ENCODE measurements at places on chromosomes 12 and 14.
A peak's percentile ranks its signal among the peaks of the same experiment; 100 is the strongest.

DNA sequence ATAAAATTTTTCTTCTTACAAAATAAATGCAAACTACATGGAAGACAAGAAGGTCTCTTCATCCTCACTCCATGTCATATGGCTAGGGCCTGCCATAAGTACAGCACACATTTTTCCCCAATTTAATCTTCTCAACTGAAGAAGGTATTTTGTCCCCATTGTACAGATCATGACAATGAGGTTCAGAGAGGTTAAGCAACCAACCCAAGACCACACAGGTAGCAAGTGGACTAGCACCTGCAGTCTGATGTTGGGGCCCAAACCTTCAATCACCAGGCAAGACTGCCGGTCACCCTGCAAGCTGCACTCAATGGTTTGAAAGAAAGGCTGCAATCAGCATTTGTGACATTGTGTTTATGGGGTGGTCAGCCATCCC is 6.5 kb upstream of the MEG3 start:
- no peaks in the 10 kb centered on the region for H3K36me3 ChIP-seq
- no peaks in the 10 kb centered on the region for H3K27me3 ChIP-seq
- H3K4me1 ChIP-seq: no peaks in the 10 kb centered on the region
- DNase-seq: no peak

DNA sequence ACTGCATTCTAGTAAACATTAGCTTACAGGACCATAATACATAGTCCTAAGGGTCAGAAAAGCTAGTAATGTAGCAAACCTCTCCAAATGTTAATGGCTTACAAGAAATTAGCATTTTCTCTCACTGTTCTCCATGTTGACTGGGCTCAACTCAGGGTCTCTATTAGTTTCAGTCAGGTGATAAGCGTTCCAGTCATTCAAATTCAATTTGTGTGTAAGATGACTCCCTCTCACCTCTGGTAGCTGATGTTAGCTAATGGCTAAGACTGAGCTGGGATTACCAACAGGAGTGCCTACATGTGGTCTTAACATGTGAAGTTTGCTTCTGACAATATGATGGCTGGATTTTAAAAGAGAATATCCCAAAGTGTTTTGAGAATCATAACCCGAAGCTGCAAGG is 630.5 kb upstream of the USP15 start:
- H3K4me3 ChIP-seq: no peak overlapping the region
- H3K27me3 ChIP-seq: no peaks in the 10 kb centered on the region
- H3K4me1 ChIP-seq: no peaks in the 10 kb centered on the region
- no peaks in the 10 kb centered on the region for H3K36me3 ChIP-seq
- no peak for DNase-seq
- H3K27ac ChIP-seq: no peak overlapping the region

GRCh38 chr14:104154246-104154645 is 15.9 kb downstream of the KIF26A start:
- H3K36me3 ChIP-seq: no peaks in the 10 kb centered on the region
- H3K4me3 ChIP-seq: no peak overlapping the region
- DNase-seq: no peak
- no peaks in the 10 kb centered on the region for H3K27me3 ChIP-seq
- no peak overlapping the region for H3K27ac ChIP-seq

DNA sequence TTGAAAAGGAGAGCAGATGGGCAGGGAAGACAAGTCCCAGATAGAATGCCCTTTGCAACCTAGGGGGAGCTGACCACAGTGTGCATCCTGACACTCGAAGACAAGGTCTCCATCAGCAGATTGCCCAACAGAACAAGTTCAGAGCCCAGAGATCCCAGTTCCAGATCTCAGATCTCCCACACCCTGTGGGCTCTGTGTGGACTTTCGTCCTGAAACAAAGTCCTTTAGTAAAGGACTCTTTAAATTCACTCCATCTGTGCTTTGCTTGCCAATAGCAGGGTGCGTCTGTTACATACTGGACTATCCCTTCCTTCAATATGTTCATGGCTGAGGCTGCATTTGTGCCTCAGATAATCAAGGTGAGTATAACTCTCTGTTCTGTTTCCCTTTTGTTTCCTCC is 8.7 kb upstream of the C1RL start:
- DNase-seq: no peak
- no peaks in the 10 kb centered on the region for H3K27me3 ChIP-seq
- no peak overlapping the region for H3K27ac ChIP-seq
- no peaks in the 10 kb centered on the region for H3K4me1 ChIP-seq
- H3K36me3 ChIP-seq: no peaks in the 10 kb centered on the region

DNA sequence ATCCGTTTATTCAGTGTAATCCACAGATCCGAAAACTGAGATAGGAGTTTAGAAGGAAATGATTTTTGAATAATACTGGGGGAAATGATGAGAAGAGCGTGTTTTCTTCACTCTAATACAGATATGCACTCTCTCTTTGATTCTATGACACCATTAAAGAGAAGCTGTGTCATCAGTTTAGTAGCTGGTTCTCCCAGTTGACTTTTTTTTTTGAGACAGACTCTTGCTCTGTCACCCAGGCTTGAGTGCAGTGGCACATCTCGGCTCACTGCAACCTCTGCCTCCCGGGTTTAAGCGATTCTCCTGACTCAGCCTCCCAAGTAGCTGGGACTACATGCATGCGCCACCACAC is 48.4 kb upstream of the EML1 start:
- H3K27me3 ChIP-seq: no peaks in the 10 kb centered on the region
- DNase-seq: peak; percentile 20
- no peaks in the 10 kb centered on the region for H3K36me3 ChIP-seq

- no peak for DNase-seq
- no peak overlapping the region for H3K4me3 ChIP-seq
- no peaks in the 10 kb centered on the region for H3K27me3 ChIP-seq
- H3K36me3 ChIP-seq: no peaks in the 10 kb centered on the region
Measured at GRCh38 chr12:34295366-34296142, 273.3 kb downstream of the ALG10 start.

DNA sequence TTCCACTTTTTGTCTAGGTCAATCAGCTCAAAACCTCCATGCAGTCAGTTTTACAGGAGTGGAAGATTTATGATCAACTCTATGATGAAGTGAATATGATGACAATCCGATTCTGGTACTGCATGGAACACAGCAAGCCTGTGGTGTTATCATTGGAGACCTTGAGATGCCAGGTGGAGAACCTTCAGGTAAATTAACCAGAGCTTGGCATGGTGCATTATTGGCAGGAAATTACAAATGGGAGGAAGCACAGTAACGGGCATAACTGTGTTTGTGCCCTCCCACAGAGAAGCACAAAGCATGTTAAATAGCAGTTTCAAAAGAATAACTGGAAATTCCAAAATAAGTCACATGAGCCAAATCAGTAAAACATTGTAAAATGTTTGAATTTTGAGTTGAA is 135.6 kb downstream of the ESR2 start:
- no peak for DNase-seq
- H3K4me3 ChIP-seq: no peak overlapping the region
- H3K36me3 ChIP-seq: no peaks in the 10 kb centered on the region
- no peak overlapping the region for H3K27ac ChIP-seq
- no peaks in the 10 kb centered on the region for H3K27me3 ChIP-seq

GRCh38 chr12:78038541-78038940 is 207.8 kb downstream of the NAV3 start:
- peaks cover 27% of the 10 kb centered on the region for H3K4me1 ChIP-seq
- DNase-seq: no peak
- H3K4me3 ChIP-seq: no peak overlapping the region
- H3K27me3 ChIP-seq: no peaks in the 10 kb centered on the region
- no peak overlapping the region for H3K27ac ChIP-seq
- H3K36me3 ChIP-seq: peaks cover 13% of the 10 kb centered on the region

DNA sequence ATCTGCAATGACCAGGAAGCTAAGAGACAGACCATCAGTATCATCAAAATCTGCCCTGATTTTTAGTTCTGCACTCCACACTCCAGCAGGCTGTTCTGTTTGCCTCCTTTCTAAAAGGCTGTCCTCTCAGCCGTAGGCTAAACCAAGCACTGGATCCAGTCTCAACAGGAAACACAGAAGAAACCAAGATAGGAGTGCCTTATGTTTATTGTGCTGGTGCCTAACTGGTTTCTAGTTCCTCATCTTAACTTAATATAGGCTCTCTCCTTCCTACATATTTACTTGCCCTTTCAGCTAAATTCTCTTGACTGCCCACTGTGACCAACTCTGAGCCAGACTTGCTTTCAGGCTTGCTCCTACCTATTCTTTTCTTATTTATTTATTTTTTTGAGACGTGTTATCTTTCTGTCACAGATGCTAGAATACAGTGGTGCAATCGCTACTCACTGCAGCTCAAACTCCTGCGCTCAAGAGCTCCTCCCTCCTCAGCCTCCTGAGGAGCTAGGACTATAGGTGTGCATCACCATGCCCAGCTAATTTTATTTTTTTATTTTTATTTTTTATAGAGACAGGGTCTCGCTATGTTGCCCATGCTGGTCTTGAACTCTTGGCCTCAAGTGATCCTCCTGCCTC is 30.8 kb downstream of the GALNT4 start:
- H3K4me3 ChIP-seq: no peak overlapping the region
- no peak for DNase-seq
- no peaks in the 10 kb centered on the region for H3K36me3 ChIP-seq
- H3K4me1 ChIP-seq: peaks cover 12% of the 10 kb centered on the region
- peak overlapping the region; percentile 45 for H3K27ac ChIP-seq
- no peaks in the 10 kb centered on the region for H3K27me3 ChIP-seq

DNA sequence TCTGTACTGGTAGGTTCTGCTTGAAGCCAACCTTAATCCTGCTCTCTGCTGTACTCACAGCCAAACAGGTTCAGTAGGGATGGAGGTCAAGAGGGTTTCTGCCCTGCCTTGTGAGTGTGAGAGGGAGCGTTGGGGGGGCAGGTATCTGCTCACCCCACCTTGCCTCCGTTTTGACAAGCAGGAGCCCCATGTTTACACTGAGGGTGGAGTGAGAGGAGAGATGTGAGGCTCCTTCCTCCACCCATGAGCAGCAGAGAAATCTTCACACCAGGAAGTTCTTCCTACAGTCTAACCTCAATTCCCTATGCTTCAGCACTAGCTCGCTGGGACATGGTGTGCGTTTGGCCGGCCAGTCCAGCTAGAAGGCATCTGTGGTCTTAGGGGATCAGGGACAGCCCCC is 4.2 kb downstream of the KRT80 start:
- peaks cover 58% of the 10 kb centered on the region for H3K4me1 ChIP-seq
- H3K27me3 ChIP-seq: no peaks in the 10 kb centered on the region
- H3K36me3 ChIP-seq: no peaks in the 10 kb centered on the region

- H3K36me3 ChIP-seq: no peaks in the 10 kb centered on the region
- no peak overlapping the region for H3K4me3 ChIP-seq
- no peak for DNase-seq
- H3K27ac ChIP-seq: no peak overlapping the region
- peaks cover 8% of the 10 kb centered on the region for H3K4me1 ChIP-seq
Measured at GRCh38 chr14:74982661-74983060, 20.1 kb upstream of the EIF2B2 start.

- no peak overlapping the region for H3K4me3 ChIP-seq
- H3K36me3 ChIP-seq: peaks cover 33% of the 10 kb centered on the region
- no peaks in the 10 kb centered on the region for H3K27me3 ChIP-seq
- no peaks in the 10 kb centered on the region for H3K4me1 ChIP-seq
Measured at GRCh38 chr14:35085441-35085840, 36.3 kb downstream of the PPP2R3C start.

GRCh38 chr14:87443787-87444186 is 549.2 kb downstream of the GALC start:
- H3K4me3 ChIP-seq: no peak overlapping the region
- no peaks in the 10 kb centered on the region for H3K4me1 ChIP-seq
- DNase-seq: peak; percentile 14
- no peaks in the 10 kb centered on the region for H3K36me3 ChIP-seq
- H3K27ac ChIP-seq: no peak overlapping the region
- no peaks in the 10 kb centered on the region for H3K27me3 ChIP-seq

DNA sequence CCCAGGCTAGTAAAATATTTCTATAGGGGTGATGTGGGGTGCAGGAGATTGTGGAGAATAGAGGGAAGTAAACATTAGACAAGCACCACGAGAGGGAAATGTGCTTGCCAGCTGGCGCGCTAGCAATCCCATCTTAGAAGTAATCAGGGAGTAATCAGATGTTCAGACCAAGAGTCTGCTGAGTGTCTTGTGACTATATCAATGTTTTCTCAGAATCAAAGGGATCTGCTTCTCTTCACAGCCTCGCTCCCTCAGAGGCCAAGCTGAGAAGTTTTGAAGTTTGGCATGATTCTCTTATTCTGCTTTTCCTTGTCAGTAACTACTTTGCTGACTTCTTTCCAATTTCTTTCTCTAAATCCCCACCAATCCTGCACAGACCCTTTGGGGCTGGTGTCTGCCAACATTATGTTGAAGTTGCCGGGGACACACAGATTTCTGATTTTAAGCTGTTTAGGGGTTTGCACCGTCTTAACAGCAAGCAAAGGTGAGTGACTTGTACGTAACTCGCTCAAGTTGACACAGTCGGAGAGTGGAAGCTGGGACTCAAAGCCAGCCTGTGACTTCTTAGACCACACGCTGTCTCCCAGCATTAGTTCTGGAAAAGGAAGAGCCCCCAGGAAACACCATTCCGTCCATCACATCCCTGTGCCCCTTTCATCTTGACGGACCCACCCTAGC is 22.0 kb upstream of the TSPAN9 start:
- no peak for DNase-seq
- H3K4me1 ChIP-seq: no peaks in the 10 kb centered on the region
- no peak overlapping the region for H3K27ac ChIP-seq
- H3K27me3 ChIP-seq: peaks cover 12% of the 10 kb centered on the region

GRCh38 chr12:27387473-27387872 is 54.8 kb downstream of the BMAL2 start:
- no peaks in the 10 kb centered on the region for H3K27me3 ChIP-seq
- H3K27ac ChIP-seq: no peak overlapping the region
- no peak overlapping the region for H3K4me3 ChIP-seq
- H3K36me3 ChIP-seq: no peaks in the 10 kb centered on the region
- DNase-seq: no peak

DNA sequence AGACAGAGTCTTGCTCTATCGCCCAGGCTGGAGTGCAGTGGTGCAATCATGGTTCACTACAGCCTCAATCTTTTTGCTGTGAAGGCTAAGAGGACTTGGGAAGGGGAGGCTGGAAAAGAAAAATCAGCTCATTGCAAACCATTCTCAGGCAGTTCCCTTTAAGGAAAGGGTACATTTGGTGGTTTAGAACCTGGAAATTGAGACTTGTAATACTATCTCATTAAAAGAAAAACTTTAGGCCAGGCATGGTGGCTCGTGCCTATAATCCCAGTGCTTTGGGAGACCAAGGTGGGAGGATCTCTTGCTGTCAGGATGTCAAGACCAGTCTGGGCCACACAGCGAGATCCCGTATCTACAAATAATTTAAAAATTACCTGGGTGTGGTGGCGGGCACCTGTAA is 21.3 kb upstream of the TUBA1C start:
- H3K36me3 ChIP-seq: no peaks in the 10 kb centered on the region
- H3K27me3 ChIP-seq: no peaks in the 10 kb centered on the region
- peak overlapping the region; percentile 66 for H3K27ac ChIP-seq
- H3K4me1 ChIP-seq: peaks cover 25% of the 10 kb centered on the region
- DNase-seq: no peak

DNA sequence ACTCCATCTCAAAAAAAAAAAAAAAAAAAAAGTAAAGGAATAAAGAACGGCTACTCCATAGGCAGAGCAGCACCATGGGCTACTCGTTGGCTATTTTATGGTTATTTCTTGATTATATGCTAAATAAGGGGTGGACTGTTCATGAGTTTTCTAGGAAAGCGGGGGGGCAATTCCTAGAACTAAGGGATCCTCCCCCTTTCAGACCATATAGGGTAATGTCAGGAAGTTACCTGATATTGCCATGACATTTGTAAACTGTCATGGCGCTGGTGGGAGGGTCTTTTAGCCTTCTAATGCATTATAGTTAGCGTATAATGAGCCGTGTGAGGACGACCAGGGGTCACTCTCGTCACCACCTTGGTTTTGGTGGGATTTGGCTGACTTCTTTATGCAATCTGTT is 142.3 kb downstream of the GLT1D1 start:
- DNase-seq: no peak
- no peaks in the 10 kb centered on the region for H3K36me3 ChIP-seq
- no peaks in the 10 kb centered on the region for H3K4me1 ChIP-seq
- H3K4me3 ChIP-seq: no peak overlapping the region

Measured in GM23248 (cell line).